Camera-type eye (tissue), 1 donor: ENCODE measurements at places on chromosomes 1 and 21. TPM values are rescaled to one million over a fixed set of nuclear protein-coding genes. Genes with fewer than 3 reads are reported as not detected.

The NBPF6 gene
- total RNA-seq = not detected

The PGLYRP3 gene
- not detected for total RNA-seq

The PRRX1 gene
- total RNA-seq = 100 TPM

The OR2T2 gene
- not detected for total RNA-seq

The COL9A2 gene
- total RNA-seq = 66.9 TPM

The UCHL5 gene
- total RNA-seq = 50.0 TPM

The C1orf56 gene
- total RNA-seq = 8.9 TPM

The EEIG2 gene
- total RNA-seq = 43.3 TPM

The LRRN2 gene
- total RNA-seq = 20.6 TPM

The C4BPA gene
- total RNA-seq = not detected

The TFF2 gene
- total RNA-seq = not detected

The FPGT gene
- total RNA-seq = 35.5 TPM

The IPO13 gene
- 29.4 TPM for total RNA-seq
